ENCODE measurements at places on chromosomes 7 and 10.

GRCh38 chr10:89262086-89263051 lies 10.8 kb upstream of the LIPA start:
- no peak for DNase-seq

- DNase-seq, result no peak
Observed at GRCh38 chr10:3066317-3067117, 831 bp upstream of the PFKP start.

DNA sequence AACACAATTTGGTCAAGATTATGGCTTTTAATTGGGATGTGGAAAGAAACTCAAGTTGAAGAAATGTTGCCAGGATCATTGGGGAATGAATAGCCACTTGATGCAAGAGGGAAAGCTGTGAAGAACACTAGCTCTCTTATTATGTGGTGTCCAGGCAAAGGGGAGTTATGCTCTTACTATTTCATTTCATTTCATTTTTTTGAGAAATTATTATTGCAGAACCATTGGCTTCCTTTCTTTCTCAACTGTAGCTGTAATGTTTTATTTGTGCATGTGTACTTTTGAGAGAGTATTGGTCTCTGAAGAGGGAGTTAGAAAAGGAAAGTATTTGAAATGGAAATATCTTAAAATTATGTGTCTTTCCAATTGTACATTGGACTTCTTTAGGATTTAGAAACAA lies 312.6 kb upstream of the BMPER start:
- DNase-seq, result no peak

DNA sequence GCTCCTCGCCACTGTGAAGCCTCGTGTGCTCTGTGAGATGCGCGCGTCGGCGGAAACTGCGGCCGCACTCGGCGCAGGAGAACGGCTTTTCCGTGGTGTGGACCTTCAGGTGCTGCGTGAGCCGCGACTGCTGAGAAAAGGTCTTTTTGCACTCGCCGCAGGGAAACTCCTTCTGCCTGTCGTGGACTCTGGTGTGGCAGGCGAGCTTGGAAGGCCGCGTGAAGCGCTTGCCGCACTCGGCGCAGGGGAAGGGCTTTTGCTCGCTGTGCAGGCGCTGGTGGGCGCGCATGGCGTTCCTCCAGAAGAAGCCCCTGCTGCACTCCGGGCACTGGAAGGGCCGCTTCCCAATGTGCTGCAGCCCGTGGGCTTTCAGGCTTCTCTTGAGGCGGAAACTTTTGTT lies 13.7 kb upstream of the ZNF786 start:
- no peak for DNase-seq

GRCh38 chr7:91302794-91303193 lies 38.6 kb downstream of the FZD1 start:
- no peak for DNase-seq

- DNase-seq, result no peak
Observed at GRCh38 chr10:46080886-46081285, 34.8 kb upstream of the MSMB start.

- no peak for DNase-seq
Observed at GRCh38 chr10:123771877-123772644, 105.9 kb downstream of the GPR26 start.

GRCh38 chr7:27204851-27205322 lies 5.0 kb upstream of the HOXA13 start:
- no peak for DNase-seq

GRCh38 chr7:100642534-100642907 lies 1.2 kb upstream of the TFR2 start:
- no peak for DNase-seq

DNA sequence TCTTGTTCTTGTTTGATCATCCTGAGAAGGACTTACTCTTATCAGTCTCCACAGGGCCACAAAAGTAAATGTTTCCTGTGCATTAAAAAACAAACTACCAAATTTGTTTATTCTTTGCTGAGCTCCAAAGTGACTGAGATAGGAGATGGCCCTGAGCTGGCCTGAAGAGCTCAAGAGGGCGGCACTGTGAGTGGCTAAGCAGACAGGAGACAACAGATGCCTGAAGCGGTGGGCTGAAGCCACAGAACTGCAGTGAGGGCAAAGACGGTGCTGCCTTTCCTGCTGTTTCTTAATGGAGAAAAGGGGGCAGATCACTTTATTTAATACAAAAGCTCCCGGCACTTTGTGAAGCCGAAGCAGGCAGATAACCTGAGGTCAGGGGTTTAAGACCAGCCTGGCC lies 379.6 kb downstream of the ARL4A start:
- DNase-seq, result no peak

DNA sequence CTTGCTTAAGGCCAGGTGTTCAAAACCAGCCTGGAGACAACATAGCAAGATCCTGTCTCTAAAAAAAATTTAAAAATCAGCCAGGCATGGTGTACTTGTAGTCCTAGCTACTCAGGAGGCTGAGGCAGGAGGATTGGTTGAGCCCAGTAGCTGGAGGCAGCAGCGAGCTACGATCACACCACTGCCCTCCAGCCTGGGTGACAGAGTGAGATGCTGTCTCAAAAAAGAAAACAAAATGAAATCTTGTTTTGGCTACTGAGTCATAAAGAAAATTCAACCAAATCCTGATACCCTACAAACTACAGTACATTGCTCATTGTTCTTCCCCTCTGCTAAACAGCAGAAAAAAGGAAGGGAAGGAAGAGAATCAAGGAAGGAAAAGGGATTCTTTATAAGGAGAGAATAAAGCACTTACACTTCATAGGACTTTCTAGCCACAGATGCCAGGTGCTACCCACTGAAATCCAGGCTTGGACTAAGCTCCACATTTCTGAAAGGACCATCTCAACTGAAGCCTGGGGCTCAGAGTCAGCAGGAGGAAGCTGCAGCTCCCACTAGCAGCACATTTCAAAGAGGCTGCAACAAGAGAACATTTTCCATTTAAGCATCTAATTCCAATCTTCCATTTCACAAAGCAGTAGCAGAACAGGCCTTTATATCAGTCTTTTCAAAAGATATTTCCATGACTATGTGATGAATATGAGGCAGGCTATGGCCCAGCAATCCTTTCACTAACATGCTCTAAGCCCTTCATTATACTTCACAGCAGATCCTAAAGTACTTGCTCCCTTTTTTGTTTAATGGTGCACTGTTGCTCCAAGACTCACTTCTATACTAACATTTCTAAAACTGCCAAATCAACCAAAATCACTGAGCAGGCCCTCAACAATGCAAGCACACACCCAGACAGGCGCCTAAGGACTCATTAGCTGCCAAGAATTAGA lies 13.5 kb downstream of the TNPO3 start:
- DNase-seq, result no peak
